Left ventricle myocardium inferior (tissue), 1 donor: ENCODE measurements at places on chromosomes 6 and 20.

GRCh38 chr6:158517581-158517980 is 42.3 kb upstream of the TMEM181 start:
- no peak for DNase-seq

GRCh38 chr6:145670311-145670710 is 65.0 kb downstream of the EPM2A start:
- no peak for DNase-seq

DNA sequence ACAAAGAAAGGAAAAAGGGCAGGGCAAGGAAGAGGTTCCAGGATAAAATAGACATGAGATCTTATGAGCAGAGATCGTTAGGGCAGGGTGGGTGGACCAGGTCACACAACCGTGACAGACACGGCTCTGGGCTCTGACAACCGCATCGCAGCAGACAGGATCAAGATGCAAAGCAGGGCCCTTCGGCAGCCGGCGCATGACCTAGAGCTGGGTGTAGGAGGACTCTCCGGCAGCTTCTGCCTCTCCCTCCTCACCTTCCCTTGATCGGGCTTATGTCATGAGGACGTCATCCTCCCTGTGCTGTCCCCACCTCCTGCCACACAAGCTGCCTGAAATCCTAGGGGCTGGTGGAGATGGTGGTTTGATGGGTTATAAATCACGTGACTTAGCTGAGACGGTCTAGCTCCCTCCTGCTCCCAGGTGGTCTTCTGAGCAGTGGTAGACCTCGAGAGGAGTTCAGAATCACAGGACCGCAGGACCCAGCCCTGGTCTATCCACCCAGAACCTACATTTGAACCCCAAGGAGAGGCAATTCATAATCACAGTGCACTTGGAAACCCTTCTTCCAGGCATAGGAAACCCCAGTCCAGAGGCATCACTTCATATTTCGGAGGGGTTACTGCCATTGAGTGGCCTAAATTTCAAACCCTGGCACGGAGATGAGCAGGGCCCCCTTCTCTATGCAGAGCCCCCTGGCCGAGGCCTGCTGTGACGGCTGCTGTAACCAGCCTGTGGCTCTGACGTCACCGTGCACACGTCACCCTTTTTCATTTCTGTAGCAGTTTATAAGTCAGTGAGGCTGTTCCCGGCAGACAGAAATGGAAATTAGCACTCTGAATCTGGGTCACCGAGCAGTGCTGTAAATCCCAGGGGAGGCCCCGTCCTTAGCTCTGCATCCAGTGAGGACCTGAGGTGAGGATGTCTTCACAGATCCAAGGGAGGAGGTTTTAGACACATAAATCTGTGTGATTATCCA is 8.7 kb upstream of the CCR6 start:
- no peak for DNase-seq

DNA sequence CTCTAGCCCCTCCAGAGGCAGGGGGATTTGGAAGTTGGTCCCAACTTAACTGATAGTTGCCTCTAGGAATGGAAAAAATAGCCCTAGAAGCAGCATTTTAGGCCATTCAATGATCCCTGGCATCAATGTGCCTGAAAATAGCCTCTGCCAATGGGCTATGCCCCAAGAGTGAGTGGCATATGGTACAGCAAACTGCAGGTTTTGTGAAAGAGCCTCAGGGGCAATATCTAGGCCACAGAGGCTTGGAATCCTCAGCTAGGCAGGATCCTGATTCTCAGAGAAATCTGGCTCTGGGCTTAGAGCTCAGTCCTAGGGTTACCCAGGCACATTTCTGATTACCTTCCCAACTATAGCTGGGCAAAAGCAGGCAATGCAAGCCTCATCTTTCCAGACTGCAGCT is 104.4 kb upstream of the MOCS1 start:
- no peak for DNase-seq

GRCh38 chr6:35011096-35012041 is 122.3 kb downstream of the ANKS1A start:
- no peak for DNase-seq

GRCh38 chr6:154450498-154450897 is 60.0 kb downstream of the CNKSR3 start:
- DNase-seq, result no peak

- no peak for DNase-seq
Measured at GRCh38 chr6:26660000-26660361, 435 bp upstream of the ZNF322 start.

DNA sequence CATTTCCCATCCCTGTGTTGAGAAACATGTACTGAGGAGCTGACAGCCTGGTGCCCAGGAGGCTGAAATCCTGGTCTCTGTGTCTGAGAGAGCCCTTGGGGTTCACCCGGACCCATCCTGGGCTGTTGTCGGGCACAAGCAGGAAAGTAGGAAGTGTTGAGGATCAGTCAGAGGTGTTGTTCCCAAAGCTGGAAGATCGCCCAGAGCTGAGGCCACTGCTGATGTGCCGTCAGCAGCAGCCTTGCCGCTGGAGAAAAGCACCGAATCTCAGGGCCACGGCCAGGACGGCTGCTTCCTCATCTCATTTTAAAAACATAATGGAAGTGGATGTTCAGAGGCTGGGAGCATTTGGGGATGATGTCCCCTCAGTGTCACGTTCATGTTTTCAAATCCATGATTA is 218.5 kb downstream of the UST start:
- no peak for DNase-seq

DNA sequence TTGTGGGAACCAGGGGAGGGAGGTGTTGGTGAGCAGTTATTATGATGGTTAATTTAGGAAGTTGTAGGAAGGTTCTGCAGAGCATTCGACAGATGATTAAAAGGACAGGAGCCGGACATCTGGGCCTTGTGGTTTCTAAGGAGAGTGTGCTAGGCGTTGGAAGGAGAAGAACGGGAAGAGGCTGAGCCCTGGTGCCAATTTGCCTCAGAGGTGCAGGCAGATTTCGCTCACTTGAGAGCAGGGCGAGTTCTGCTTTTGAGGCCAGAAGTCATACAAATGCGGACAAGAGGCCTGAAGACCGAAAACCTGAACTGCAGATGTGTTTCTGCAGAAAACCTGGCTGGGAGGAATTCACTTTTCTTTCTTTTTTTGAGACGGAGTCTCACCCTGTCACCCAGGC is 30.5 kb upstream of the RPS6KA2 start:
- no peak for DNase-seq

GRCh38 chr6:23367311-23367710 is 758.7 kb upstream of the NRSN1 start:
- DNase-seq, result no peak

GRCh38 chr6:170243791-170244291 is 47.0 kb downstream of the DLL1 start:
- peak; percentile 18 for DNase-seq

DNA sequence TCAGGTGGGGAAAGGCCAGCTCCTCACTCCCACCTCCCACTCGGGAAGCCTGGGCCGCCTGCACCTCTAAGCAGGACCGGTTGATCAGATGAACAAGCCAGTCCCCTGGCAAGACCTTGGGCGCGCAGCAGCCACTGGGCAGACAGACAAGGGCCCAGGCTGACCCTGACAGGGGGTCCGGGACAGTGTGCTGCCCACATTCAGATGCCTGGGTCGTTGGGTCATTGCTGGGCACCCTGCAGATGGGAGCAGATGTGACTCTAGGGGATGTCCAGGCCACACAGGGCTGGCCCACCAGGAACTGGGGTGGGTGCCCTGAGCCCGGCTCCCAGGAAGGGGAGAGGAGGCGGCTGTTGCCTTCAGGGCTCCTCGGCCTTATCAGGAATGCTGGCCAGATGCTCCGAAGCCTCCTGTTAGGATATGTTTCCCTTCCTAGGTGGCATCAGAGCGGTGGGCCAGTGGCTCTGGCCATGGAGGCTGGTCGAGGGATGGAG is 17.3 kb upstream of the FRMD1 start:
- peak; percentile 11 for DNase-seq

GRCh38 chr6:163745536-163746400 is 331.2 kb downstream of the QKI start:
- DNase-seq, result peak; percentile 76

- DNase-seq, result no peak
Measured at GRCh38 chr20:50876816-50877215, 54.4 kb downstream of the ADNP start.

DNA sequence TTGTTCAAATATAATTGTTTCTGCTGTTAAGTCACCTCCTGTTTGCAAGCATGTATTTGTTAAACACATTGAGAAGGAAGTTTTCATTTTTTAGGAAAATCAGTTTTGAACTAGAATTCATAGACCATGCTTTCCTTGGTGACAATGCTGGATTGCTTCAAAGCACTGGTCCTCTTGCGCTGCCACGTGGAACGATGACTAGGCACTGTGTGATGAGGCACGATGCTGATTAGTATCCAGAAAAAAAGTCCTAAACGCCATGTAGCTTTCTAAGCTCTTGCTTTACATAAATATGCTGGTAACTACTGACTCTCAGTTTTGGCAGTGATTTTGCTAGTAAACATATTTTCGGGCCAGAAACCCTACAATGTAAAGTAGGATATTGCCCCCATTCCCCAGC is 11.1 kb upstream of the EXOC2 start:
- DNase-seq, result no peak

DNA sequence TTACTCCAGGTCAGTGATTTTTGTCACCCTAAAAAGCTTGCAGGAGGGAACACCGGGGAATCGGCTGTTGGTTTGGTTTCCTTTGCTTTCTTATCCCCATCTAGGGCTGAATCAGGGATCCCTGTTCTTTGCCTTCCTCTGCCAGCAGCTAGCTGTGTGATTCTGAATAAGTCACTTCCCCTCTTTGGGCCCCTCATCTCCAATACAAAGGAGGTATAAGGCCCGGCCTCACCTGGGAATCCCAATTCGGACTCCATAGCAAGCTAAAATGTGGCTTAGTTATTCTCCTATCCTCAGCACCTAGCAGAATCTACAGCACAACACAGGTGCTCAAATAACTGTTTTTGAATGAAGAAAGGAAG is 18.5 kb upstream of the ARMC12 start:
- no peak for DNase-seq

GRCh38 chr20:63102721-63103375 is 96.1 kb upstream of the BHLHE23 start:
- DNase-seq, result peak; percentile 39

DNA sequence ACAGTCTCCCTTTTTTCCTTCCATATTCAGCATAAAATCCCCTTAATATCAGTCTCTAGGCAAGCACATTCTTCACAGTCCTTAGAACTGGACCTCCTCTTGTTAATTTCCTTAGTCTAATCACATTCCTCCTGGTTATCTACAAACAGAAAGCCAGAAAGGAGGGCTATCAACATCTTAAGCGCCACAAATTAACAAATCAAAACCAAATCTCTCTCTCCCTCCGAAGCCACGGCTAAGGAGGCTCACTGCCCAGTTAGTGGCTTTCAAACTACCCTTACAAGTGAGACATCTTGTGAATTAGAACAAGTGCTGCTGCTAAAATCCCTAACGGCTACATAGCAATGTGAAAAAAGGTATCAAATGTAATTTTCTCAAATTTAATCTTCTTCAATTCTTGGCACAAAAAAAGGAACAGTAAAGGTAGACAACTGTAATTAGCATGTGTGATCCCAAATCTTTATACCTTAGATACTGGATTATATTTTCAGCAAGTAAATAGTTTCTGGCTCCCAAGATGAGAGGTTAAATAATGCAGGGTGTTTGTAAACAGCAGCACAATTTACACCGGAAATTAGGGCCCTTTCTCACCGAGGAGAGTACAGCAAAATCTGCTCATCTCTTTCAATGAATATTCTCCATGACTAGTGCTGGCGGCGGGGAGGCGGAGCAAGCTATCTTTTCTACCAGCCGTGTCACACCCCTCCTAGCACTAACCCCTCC is 1.4 kb upstream of the TRIM39 start:
- peak; percentile 26 for DNase-seq

GRCh38 chr20:42442716-42443115 is 747.0 kb downstream of the PTPRT start:
- DNase-seq, result peak; percentile 20

- DNase-seq, result no peak
Measured at GRCh38 chr6:127618729-127619128, 41.8 kb downstream of the C6orf58 start.

DNA sequence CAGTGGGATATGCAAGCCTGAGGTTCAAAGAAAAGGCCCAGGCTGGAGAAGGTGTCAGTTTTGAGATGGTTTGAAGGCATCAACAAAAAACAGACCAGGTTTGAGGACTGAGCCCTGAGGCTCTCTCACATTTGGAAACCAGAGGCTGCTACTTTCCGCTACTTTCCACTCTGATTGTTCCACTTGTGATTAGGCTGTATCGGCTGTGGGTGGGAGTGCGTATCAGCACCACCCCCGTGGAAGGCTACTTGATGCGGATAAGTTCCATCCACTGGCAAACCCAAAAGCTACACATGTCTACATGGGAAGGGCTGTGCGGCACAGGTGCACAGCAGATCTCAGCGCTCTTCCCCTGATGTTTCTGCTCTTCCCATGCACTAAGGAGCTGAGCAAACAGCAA is 198.7 kb downstream of the GMPR start:
- no peak for DNase-seq

- no peak for DNase-seq
Measured at GRCh38 chr6:2387445-2387844, 142.0 kb upstream of the GMDS start.

GRCh38 chr20:6231556-6231955 is 108.7 kb upstream of the FERMT1 start:
- DNase-seq, result no peak

DNA sequence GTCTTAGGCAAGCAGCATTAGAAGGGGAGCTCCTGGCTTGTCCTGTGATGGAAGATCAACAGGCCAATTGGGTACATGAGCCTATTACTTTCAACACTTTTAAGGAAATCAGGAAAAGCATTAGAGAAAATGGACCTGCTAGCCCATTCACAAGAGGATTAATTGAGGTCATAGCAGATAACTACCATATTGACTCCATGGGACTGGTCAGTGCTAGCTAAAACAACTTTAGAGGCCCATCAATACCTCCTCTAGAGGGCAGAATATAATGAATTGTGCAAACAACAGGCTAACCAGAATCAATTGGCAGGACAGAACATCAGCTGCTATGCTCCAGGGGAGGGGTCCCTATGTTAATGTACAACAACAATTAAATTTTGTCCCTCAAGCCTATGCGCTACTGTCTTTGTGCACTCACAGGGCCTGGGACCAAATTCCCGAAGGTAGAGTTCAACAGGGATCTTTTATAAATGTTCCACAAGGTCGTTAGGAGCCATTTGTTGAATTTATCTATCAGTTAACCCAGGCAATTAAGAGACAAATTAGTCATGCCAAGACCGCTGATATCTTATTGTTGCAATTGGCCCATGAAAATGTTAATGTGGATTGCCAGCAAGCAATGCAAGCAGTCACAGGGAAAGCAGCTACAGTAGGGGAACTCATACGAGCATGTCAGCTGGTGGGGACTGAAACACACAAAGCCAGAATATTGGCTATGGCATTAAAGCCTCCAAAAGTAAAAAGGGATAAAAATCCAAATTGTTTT is 106.6 kb upstream of the BTN3A2 start:
- DNase-seq, result no peak

GRCh38 chr6:154501578-154501868 is 9.0 kb downstream of the CNKSR3 start:
- DNase-seq, result no peak

DNA sequence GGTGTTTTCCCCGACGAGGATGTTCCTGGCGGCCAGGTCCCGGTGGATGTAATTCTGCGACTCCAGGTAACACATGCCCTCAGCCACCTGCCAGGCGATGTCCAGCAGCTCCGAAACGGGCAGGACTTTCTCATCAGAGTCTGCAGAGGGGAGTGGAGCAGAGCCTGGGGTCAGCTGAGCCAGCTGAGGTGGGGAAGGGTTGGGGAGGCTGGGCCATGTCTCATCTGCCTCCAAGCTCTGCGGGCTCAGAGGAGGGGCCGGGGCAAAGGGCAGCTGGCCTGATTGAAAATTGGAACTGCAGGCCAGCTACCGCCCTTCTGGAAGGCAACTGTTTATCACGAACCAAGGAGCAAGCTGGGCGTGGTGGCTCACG is 6.4 kb downstream of the PTK6 start:
- DNase-seq, result no peak

GRCh38 chr20:50649590-50649989 is 41.8 kb downstream of the RIPOR3 start:
- DNase-seq, result no peak
